ENCODE measurements at places on chromosomes 3 and 15.

GRCh38 chr3:25144430-25144829, 283.6 kb upstream of the RARB start:
- no peak for DNase-seq

GRCh38 chr15:71082803-71083202, 32.5 kb upstream of the THSD4 start:
- DNase-seq: no peak

GRCh38 chr3:171212648-171213047, 186.1 kb upstream of the SLC2A2 start:
- DNase-seq: no peak

GRCh38 chr3:54257125-54257720, 134.9 kb downstream of the CACNA2D3 start:
- DNase-seq: no peak

- DNase-seq: no peak
These were observed 104.9 kb upstream of the LRRFIP2 start for GRCh38 chr3:37279236-37279635.

Measured in GM12878 (cell line).